ENCODE measurements at places on chromosomes 11 and 22. TPM values are rescaled to one million over a fixed set of nuclear protein-coding genes. Genes with fewer than 3 reads are reported as not detected.

The MRGPRX3 gene
- polyA plus RNA-seq, result not detected

The KMT5B gene
- polyA plus RNA-seq, result 30.2 TPM

The JAM3 gene
- 18.0 TPM for polyA plus RNA-seq

The MUC5AC gene
- not detected for polyA plus RNA-seq

The MYOD1 gene
- not detected for polyA plus RNA-seq

DNA sequence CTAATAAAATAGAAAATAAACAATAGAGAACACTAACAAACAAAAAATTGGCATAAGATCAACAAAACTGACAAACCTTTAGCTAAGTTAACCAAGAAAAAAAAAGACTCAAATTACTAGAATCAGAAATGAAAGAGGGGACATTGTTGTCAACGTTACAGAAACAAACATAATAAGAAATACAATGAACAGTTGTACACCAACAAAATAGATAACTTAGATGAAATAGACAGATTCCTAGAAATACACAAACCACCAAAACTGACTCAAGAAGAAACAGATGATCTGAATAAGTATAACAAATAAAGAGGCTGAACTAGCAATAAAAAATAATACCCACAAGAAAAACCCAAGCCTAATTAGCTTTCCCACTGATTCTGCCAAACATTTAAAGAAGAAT is 34.7 kb upstream of the TMPRSS4 start:
- no peaks in the 10 kb centered on the region for H3K4me1 ChIP-seq
- no peaks in the 10 kb centered on the region for H3K27me3 ChIP-seq
- DNase-seq, result no peak
- H3K36me3 ChIP-seq, result no peaks in the 10 kb centered on the region
- H3K27ac ChIP-seq, result no peak overlapping the region
- no peak overlapping the region for H3K4me3 ChIP-seq

DNA sequence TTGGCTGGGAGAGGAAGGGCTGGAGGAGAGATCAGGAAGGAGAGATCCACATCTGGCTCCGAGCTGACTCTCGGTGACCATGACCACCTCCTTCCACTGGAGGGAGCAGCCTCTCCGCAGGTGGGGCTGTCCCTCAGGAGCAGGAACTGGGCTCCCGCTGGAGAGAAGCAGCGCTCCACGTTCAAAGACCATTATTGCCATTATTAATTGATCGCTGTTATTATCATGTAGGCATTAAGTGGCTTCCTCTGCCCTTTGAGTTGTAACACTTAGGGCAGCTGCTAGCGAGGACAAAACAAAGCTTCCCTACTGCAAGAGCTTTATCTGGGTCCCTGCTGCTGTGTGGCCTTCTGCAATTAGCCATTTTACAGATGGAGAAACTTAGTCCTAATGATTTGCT is 251.9 kb downstream of the ST3GAL4 start:
- H3K27me3 ChIP-seq, result no peaks in the 10 kb centered on the region
- no peak overlapping the region for H3K4me3 ChIP-seq
- DNase-seq, result peak; percentile 83
- H3K27ac ChIP-seq, result no peak overlapping the region

- peak; percentile 61 for DNase-seq
- H3K4me1 ChIP-seq, result no peaks in the 10 kb centered on the region
- no peaks in the 10 kb centered on the region for H3K36me3 ChIP-seq
- H3K27me3 ChIP-seq, result no peaks in the 10 kb centered on the region
- no peak overlapping the region for H3K27ac ChIP-seq
- H3K4me3 ChIP-seq, result no peak overlapping the region
Observed at GRCh38 chr11:117570701-117571100, 226.3 kb downstream of the DSCAML1 start.

GRCh38 chr11:12057299-12057980 is 49.0 kb upstream of the DKK3 start:
- H3K27ac ChIP-seq, result no peak overlapping the region
- no peak for DNase-seq
- H3K27me3 ChIP-seq, result no peaks in the 10 kb centered on the region
- H3K4me1 ChIP-seq, result no peaks in the 10 kb centered on the region
- H3K36me3 ChIP-seq, result no peaks in the 10 kb centered on the region
- no peak overlapping the region for H3K4me3 ChIP-seq

DNA sequence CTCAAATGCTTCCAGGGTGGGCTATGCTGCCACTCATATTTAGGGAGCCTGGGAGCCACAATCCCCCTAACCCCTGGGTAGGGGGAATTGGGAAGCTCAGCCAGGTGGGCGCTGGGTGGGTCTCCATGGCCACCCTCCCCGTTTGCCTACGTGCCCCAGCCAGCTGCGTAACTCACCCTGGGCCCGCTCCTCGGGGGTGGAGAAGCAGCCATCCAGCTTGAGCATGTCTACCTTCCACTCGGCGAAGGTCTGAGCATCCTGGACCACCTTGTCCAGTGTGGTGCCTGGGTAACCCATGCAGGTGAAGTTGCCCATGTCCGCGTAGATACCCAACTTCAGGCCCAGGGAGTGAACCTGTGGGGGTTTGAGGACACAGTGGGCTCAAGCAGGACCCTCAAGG is 3.7 kb downstream of the NAGA start:
- DNase-seq, result peak; percentile 17
- no peak overlapping the region for H3K27ac ChIP-seq
- H3K27me3 ChIP-seq, result no peaks in the 10 kb centered on the region
- H3K4me1 ChIP-seq, result peaks cover 15% of the 10 kb centered on the region
- peaks cover 33% of the 10 kb centered on the region for H3K36me3 ChIP-seq
- no peak overlapping the region for H3K4me3 ChIP-seq

GRCh38 chr11:63917692-63918506 is 935 bp upstream of the RCOR2 start:
- peak overlapping the region; percentile 60 for H3K4me3 ChIP-seq
- H3K27me3 ChIP-seq, result no peaks in the 10 kb centered on the region
- H3K36me3 ChIP-seq, result no peaks in the 10 kb centered on the region
- peak overlapping the region; percentile 81 for H3K27ac ChIP-seq

- no peak overlapping the region for H3K27ac ChIP-seq
- peaks cover 12% of the 10 kb centered on the region for H3K4me1 ChIP-seq
- no peaks in the 10 kb centered on the region for H3K27me3 ChIP-seq
- H3K36me3 ChIP-seq, result no peaks in the 10 kb centered on the region
- DNase-seq, result no peak
Observed at GRCh38 chr11:9660886-9661285, 3.0 kb upstream of the SWAP70 start.

DNA sequence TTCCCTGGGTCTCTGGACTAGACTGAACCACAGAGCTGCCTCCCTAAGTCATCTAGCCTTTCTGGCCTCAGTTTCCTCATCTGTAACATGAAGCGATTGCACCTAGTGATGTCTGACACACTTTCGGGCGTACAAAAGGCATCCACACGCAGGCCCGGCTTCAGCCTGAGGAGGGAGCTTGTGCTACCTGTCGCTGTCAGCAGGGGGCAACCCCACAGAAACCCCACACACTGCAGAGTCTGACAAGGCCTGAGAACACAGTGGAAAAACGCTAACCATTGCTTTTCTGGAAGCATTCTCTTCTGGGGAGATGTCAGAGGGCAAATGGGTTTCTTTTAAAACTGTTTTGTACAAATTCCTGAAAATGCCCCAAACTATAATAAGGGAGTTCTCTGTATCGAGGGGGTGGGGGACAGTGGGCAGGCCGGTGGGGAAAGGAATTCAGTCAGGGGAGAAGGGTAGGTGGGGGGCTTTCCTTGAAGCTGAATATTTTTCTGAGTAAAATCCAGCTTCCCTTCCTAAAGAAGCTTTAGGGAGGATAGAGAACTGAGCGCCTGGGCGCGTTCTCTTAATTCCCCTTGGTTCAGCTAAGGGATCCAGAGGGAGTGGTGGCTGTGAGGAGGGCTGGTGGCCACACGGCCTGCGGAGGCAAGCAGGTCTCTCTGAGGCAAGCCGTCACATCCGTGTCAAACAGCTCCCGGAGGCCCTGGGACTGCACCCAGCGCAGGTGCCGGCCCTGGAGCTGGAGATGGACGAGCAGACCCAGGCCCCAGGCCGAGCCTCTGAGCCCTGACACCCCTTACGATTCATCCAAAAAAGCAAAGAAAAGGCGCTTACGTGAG is 533 bp downstream of the ELF5 start:
- DNase-seq, result peak; percentile 69
- no peak overlapping the region for H3K27ac ChIP-seq
- no peaks in the 10 kb centered on the region for H3K36me3 ChIP-seq
- no peaks in the 10 kb centered on the region for H3K4me1 ChIP-seq

GRCh38 chr11:104609311-104610085 is 288.8 kb downstream of the CASP12 start:
- no peak overlapping the region for H3K27ac ChIP-seq
- H3K36me3 ChIP-seq, result no peaks in the 10 kb centered on the region
- H3K27me3 ChIP-seq, result no peaks in the 10 kb centered on the region
- no peak overlapping the region for H3K4me3 ChIP-seq
